T-helper 2 cell treated with Interferon-gamma antibody and Interleukin-4, amounts not matched to agents 100 ng/mL and 5 ng/mL, for 36 hours (primary cell): ENCODE measurements at places on chromosomes 5 and 9. TPM values are rescaled to one million over a fixed set of nuclear protein-coding genes. Genes with fewer than 3 reads are reported as not detected.

Gene FSTL4
- not detected in 2 replicates for total RNA-seq

Gene NUTM2F
- not detected in 2 replicates for total RNA-seq

Gene IFNA2
- total RNA-seq: not detected in 2 replicates

Gene FBP1
- total RNA-seq: not detected in 2 replicates

Gene BARHL1
- not detected in 2 replicates for total RNA-seq

Gene ADAMTSL2
- total RNA-seq: not detected in 2 replicates

Gene POU5F2
- total RNA-seq: 1.3 and 1.7 TPM in 2 replicates

Gene GAS1
- 0.30 and 0.39 TPM in 2 replicates for total RNA-seq

Gene OLFML2A
- not detected in 2 replicates for total RNA-seq

Gene MSX2
- total RNA-seq: not detected in 2 replicates

Gene TRIM36
- total RNA-seq: 0.16 TPM in 1 of 2 replicates, not detected in the other

Gene BTNL8
- not detected in 2 replicates for total RNA-seq

Gene ANKRD31
- total RNA-seq: 0.16 and 0.18 TPM in 2 replicates

Gene AGPAT2
- 33.1 and 35.4 TPM in 2 replicates for total RNA-seq

Gene VLDLR
- 4.0 and 4.5 TPM in 2 replicates for total RNA-seq

Gene PIP5K1B
- total RNA-seq: 6.4 and 7.0 TPM in 2 replicates

Gene PURA
- 10.9 and 12.7 TPM in 2 replicates for total RNA-seq

Gene NR5A1
- not detected in 2 replicates for total RNA-seq

Gene PTGR1
- total RNA-seq: 0.32 and 0.73 TPM in 2 replicates

Gene INSL4
- not detected in 2 replicates for total RNA-seq

Gene PDE8B
- 0.20 and 0.43 TPM in 2 replicates for total RNA-seq

Gene AGXT2
- total RNA-seq: not detected in 2 replicates

Gene RNF208
- total RNA-seq: 3.3 and 3.8 TPM in 2 replicates

Gene SPINK6
- total RNA-seq: not detected in 2 replicates

Gene CDH9
- total RNA-seq: not detected in 2 replicates
